ENCODE measurements at places on chromosomes 2 and 18.

DNA sequence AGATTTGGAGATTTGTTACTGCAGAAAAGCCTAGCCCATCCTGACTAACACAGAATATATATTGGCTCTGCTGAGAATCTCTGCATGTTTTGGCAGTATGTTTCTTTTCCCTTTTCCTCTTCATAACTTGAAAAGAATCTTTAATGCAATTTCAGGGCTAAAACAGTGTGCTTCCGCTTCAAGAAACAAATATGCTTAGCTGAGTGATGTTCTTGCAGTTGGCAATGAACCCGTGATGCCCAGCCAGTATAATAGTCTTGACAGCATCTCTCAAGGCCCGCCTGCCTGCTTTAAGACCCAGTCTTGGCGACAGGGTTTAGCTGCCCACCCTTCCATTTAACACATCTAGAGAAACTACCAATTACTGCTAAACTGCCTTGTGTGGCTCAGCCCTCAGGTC, 184.5 kb downstream of the INO80D start:
- DNase-seq: no peak

GRCh38 chr2:237744613-237745249, 53.8 kb upstream of the RBM44 start:
- DNase-seq: peak; percentile 62

DNA sequence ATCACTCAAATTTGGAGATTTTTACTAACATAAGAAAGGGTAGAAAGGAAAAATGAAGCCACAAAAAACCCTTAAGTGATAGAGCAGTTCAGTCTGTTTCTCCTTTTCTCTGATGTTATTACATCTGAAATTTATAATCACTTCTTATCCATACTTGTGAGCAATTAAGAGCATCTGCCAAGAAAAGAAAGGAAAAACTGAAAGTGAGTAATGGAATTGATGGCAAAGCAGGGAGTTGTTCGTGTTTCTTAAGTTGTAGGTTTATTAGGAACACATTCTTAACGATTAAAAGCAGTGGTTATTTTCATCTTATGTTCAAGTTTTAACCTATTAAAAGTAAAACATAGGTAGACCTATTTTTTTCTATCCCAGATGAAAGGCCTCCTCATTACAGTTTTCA, 277.7 kb downstream of the RND3 start:
- DNase-seq: no peak

DNA sequence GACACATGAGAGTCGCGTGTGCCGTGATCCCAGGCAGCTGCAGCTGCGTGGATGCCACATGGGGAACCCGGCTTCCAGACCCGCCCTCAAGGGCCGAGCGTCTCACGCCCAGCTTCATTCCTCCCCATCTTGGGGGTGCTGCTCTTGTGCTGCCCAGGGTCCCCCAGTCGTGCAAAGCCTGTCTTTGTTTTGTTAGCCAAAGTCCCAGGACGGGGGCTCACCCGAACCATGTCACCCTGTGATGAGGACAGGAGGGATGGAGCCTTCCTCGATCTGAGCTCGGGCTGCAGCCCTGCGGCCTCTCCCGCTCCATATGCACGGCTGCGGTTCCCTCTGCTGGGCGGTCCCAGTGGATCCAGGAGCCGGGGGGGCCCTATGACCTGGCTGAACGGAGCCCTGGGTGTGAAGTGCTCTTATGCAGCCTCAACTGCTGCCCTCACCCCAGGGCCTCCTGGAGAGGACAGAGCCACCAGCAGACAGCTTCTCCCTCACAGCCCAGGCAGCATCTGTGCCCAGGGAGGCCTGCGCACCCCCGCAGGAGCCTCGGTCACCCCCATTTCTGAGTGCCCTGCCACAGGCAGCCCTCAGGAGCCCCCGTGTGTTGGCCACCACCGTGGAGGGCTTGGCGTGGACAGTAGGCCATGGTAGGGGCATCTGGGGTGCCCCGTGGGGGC, 99.0 kb upstream of the CTDP1 start:
- DNase-seq: no peak

GRCh38 chr2:126878601-126879000, 20.1 kb upstream of the TEX51 start:
- DNase-seq: no peak

- no peak for DNase-seq
Observed at GRCh38 chr18:9648431-9649163, 34.2 kb upstream of the PPP4R1 start.

- no peak for DNase-seq
Observed at GRCh38 chr2:78925258-78925657, 100.2 kb upstream of the REG3G start.

Measured in HepG2 (cell line).